ENCODE measurements at places on chromosomes 4 and X.

DNA sequence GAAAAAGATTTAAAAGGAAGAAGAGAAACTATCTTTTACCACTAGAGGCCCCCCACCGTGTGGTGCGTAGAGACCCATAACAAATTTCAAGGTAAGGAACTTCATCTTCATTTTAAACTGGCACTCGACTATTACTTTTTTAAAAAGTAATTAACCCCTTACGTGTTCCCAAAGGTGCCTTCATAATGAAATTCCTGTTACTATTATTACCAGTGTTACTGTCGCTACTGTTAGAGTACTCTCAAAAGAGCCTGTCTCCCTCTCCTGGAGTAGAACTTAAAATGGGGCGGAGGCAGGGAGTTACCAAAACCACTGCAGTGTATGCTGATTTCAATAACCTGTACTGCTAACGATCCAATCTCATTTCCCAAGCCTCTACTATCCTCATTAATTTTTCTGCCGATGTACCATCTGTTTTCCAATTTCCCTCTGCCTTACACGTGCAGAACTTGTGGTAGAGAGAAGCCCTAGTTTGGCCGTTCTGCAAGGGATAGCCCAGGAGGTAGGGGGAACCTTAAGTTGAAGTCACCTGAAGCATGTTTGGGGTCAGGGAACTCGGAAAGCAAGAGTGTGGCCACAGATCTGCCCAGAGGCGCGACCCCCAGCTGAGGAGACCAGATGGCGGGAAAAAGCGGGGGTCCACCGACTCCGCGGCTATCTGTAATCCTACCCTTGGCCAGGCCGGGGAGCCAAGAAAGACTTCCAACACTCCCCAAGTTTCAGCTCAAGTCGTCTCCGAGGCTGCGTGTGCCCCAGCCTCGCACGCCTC is 720 bp upstream of the STK26 start:
- DNase-seq: peak; percentile 1

- DNase-seq: no peak
These were observed 24.9 kb upstream of the MTM1 start for GRCh38 chrX:150543230-150544155.

DNA sequence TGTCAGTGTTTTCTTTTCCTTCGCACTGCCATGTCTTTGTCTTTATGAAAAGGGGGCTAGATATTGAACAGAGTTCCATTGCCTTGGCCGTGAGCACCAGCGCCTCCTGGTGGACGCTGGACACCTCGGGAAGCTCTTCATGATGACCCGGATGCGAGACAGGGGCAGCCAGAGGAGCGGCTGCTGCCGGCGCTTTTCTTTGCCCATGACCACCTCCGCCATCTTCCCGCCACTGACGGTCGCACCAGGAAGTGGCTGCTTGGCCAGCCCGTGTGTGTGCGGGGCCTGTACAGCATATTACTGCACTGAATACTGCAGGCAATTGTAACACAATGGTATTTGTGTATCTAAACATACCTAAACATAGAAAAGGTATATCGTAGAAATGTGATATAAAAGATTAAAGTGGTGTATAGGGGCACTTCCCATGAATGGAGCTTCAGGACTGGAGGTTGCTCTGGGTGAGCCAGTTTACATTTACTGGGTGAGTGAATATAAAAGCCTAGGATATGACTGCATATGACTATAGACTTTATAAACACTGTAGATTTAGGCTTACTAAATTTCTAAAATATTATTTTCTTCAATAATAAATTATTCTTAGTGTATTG is 15.8 kb upstream of the GRIA2 start:
- no peak for DNase-seq

DNA sequence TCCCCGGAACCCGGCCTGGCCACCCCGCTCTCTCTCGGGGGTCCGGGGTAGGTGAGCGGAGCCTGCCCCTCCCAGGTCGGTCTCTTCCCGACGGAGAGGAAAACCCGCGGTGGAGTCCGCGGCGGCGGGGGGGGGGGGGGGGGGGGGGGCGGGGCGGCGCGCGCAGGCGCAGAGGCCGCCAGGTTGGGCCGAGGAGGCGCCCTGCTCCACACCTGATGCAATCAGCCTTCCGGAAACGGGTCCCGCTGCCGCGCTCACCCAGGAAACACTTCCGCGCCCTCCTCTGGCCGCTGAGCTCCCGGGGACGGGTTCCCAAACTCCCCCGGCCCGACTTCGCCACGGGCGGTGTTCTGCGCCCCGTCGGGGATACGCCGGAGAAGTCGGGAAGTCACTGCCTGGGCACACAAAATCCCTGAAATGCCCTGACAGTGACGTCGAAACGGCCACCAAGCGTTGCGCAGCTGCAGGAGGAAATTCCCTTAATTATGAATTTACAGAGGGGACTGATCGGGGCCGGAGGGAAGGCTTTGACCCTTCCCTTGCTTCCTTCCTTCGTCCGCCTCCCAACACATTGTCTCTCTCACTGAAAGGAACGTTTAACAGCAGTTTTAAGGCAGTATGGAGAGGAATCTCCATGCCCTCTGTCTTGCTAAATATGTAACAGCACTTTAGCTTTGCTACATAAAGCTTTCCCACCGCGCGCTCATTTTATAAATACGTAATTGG is 2.1 kb upstream of the APBB2 start:
- no peak for DNase-seq

GRCh38 chr4:54958236-54958635 is 167.2 kb downstream of the KDR start:
- DNase-seq: no peak

GRCh38 chr4:184148738-184149637 is 68.7 kb downstream of the ENPP6 start:
- no peak for DNase-seq

DNA sequence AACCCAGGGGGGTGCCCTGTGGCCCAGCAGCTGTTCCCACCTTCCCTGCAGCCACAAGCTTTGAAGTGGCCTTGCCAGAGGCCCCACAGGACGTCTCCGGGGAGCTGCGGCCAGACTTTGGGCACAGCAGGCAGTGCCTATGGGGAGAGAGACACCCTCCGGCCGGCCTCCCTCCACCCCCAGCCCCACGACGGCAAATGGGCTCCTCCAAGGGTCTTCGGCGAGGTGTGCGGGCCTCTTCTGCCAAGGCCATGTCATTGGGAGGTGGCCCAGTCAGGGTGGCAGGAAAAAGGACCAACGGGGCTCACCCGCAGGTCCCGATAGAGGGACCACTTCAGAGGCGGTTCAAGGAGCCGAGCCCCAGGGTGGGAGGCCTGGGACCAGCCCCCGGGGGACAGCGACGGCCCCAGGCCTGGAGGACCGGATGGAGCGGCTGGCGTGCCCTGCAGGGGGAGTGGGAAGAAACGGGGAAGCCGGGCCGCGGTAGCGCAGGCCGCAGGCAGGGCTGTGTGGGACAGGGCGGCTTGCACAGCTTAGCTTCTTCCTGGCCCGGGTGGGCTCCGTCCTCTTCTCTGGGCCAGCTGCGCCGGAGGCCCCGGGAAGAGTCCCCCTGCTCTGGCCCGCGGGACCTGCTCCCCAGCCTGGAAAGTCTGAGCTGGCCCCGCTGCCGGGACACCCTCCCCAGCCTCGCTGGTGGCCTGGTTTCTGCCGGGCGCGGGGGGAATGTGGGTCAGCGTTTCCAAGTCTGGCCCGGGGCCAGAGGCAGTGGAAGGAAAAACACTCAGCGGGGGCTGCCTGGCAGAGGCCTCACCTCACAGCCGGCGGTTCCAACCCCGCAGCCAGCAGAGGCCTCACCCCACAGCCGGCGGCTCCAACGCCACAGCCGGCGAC is 21.9 kb upstream of the SPON2 start:
- DNase-seq: no peak

GRCh38 chr4:170202721-170203120 is 113.0 kb upstream of the AADAT start:
- no peak for DNase-seq

- DNase-seq: no peak
These were observed 9.2 kb upstream of the EOLA1 start for GRCh38 chrX:149531599-149531998.

DNA sequence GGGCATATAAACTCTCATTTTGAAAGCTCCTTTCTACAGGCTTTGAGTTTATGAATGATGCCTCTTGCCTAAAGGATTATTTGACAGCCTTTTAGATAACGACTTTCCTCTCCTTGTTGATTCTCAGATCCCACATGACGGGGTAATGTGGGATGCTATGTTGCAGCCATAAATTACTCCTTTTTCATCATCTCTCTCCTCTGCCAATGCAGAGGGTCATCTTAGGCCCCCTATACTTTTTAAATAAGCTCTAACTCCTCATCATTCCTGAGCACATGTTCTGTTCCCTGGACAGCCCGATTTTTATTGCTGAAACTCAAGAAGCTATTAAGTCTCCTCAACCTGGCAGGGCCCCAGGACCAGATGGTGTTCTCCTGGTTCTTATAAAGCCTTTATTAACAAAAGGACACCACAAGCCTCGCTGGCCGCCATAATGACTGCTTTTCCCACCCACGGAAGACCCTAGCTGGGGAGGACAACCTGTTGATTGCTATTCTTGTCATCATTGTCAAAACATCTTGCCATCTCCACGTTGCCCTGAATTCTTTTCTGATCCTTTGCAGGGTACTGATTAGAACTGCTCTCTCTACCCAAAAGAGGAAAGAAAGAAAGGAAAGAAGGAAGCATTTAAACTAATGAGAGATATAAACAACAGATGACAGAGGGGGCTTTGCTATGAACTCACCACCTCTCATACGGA is 150.7 kb downstream of the DHX15 start:
- DNase-seq: no peak

DNA sequence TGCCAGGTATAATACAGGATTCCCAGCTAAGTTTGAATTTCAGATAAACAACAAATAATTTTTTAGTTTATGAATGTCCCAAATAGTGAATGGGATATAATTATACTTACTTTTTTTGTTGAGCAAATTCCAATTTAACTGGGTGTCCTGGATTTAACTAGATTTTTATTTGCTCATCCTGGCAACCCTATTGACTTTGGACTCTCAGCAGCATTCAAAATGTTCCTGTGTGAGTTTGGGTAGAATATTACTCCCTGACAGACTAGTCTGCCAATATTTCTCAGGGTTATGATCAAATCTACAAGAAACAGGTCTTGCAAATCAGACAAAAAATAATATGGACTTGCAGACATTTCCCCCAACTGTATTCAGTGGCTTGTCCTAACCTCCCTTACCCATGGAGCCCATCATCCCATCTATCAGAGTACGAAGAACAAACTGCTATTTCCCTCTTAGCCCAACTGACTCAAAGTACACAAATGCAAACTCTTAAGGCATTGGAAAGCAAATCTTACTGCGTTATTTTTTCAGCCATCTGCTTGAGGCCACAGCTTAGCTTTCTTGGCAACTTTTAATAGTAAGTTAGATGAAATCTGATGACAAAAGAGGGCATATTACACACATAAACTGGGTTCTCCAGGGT is 20.7 kb downstream of the SETD7 start:
- DNase-seq: no peak

- no peak for DNase-seq
These were observed 48.4 kb upstream of the SPANXN4 start for GRCh38 chrX:142977128-142977914.

GRCh38 chr4:127783955-127784770 is 2.0 kb downstream of the HSPA4L start:
- no peak for DNase-seq

DNA sequence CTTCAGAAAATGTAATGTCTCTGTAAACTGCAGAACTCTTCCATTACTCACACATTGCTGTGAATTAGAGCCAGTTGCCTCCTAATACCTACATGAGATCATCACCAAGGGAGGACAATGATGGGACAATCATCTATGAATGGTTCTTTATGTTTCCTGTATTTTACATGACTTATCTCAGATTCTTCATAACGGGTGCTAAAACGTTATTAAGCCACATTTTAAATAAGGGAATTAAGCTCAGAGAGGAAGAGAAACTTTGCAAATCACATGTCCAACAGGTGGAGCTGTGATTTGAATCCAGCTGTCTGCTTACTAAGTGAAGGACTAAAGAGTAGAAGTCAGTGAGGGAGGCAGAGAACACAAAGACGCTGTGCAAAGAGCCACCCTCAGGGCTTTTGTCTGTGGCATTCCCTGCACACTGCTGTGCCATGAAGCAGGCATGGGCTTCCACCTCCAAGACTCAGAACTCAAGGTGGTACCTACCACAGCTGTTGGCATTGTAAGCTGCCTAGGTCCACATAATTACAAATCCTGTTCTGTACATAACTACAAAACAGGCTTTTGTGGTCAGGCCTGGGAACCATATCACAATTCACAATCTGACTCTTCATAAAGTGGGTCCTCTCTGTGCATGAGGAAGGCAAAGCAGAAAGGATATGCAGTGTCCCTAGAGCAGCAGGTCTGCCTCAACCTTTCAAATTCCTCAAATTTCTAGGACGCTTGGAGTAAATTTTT is 12.8 kb downstream of the TBC1D9 start:
- DNase-seq: no peak

DNA sequence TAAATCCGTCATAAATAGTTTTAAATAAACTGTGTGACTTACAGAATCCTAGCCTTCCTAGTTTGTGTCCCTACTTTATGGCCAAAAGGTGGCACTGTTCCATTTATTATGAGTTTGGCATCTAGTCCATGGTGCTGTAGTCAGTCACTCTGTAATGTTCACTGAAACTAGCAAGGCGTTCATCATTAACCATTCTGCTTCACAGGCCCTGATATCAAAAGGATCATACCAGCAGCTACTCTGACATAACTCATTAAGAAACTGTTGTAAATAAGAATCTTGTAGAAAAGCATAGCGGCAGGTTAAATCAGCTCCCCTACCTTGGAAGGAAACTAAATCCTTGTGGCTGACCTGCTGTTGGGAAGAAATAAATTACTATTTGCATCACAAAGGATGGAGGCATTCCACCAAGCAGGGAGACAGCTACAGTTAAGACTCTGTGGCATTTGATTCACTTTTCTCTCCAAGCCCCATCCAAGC is 919.6 kb upstream of the DIAPH2 start:
- DNase-seq: no peak

GRCh38 chr4:18803781-18804180 is 782.2 kb upstream of the LCORL start:
- no peak for DNase-seq

- DNase-seq: no peak
These were observed 12.6 kb upstream of the NR3C2 start for GRCh38 chr4:148454835-148455234.

GRCh38 chrX:22748093-22748999 is 251.4 kb upstream of the DDX53 start:
- DNase-seq: no peak

DNA sequence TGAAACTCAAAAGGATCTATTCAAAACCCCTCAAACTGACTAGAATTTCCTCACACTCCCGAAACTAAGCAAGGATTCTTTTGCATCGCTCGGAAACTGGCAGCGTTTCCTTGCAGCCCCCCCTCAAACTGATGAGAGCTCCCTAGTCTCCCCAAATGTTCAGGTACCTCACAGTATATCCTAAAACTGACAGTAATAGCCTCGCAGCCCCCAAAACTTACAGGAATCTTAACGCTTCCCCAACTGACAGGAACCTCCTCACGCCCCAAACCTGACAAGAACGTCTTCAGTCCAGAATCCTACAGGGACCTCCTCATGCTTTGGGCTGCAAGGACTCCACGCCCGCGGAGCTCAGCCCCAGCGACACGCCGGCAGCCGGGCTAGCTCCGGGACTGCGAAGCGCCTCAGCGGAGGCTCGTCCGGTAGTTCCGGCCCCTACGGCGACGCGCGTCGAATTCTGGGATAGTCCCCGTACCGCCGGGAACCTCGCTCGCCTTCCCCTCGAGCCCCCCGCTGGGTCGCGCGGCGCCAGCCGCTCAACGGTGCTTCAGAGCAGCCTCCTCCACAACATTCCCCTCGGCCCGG is 640 bp downstream of the PHF8 start:
- DNase-seq: no peak
